ENCODE measurements at places on chromosomes 2 and 18.

- DNase-seq, result no peak
These were observed 21.6 kb upstream of the NFE2L2 start for GRCh38 chr2:177285892-177286715.

DNA sequence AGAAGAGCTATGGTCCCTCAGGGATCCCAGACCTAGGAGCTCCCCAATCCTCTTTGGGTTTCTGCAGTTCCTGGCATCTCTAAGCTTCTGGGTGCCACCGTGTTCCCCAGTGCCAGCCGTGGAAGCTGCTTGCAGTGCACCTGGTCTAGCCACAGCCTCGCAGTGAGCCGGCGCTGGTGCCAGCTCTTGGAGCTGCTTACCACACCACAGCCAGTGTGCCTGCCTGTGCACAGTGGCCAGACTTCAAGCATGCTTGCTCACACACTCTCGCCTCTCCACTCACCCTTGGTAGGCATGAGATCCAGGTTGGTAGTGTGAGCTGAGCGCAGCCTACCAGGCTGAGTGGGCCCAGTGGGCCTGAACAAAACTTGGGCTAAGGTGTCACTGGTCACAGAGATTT is 971.9 kb downstream of the DCDC2C start:
- no peak for DNase-seq

- DNase-seq, result no peak
These were observed 295.0 kb downstream of the RAD51AP2 start for GRCh38 chr2:17223211-17223610.

- DNase-seq, result no peak
These were observed 50.0 kb upstream of the ATG16L1 start for GRCh38 chr2:233201258-233202013.

- DNase-seq, result no peak
These were observed 27.2 kb downstream of the PXDN start for GRCh38 chr2:1717113-1717512.

- DNase-seq, result no peak
These were observed 270.4 kb downstream of the TWIST2 start for GRCh38 chr2:239118264-239118663.

DNA sequence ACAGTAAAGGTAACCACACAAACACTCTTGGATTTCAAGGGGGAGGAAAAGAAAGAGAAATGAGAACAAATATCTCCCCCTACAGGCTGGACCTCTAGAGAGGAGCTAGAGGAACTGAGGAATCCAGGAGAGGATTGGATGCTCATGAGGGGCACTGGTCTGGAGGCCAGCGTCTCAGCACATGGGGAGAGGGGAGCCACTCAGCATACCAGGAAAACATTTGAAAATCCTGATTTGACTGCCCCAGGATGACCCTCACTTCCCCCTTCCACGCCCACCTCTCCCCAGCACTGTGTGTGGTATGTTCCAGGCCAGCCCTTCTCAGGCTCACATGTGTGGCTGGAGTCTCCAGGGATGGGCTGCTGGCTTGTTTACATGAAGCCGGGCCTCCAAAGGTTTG is 396.8 kb upstream of the ID2 start:
- DNase-seq, result no peak

DNA sequence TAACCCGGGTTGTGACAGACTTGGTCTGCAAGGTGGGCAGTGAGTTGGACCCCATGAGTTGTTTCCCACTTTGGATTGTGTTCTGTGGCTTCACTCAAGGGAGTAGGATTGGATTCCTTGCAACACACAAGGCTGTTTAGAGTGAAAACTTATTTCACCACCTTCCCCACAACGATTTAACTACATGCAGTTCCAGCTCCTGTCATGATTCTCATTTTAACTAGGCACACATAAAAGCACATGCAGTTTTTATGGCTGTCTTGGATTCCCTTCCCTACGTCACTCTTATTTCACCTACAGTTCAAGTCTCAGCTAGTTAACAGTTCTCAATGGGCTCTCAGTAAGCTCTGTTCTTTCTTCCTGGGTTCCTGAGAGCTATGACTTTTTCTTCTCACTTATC is 15.9 kb downstream of the EFEMP1 start:
- no peak for DNase-seq
